LHCN-M2 (cell line): ENCODE measurements at places on chromosomes 6 and 20. TPM values are rescaled to one million over a fixed set of nuclear protein-coding genes. Genes with fewer than 3 reads are reported as not detected.

Gene MAS1
- not detected in 2 replicates for total RNA-seq

Gene TGM3
- not detected in 2 replicates for total RNA-seq

Gene POM121L2
- total RNA-seq, result not detected in 2 replicates

Gene SMLR1
- not detected in 2 replicates for total RNA-seq

Gene PTCRA
- not detected in 2 replicates for total RNA-seq

Gene SLC17A4
- total RNA-seq, result not detected in 2 replicates

Gene HLA-DMA
- 1.9 and 4.0 TPM in 2 replicates for total RNA-seq

Gene KIAA1586
- 15.2 and 16.1 TPM in 2 replicates for total RNA-seq

Gene RIPOR2
- total RNA-seq, result 0.64 and 1.7 TPM in 2 replicates

Gene TXLNB
- 1.2 and 2.1 TPM in 2 replicates for total RNA-seq

Gene PPIL6
- total RNA-seq, result 0.32 and 1.6 TPM in 2 replicates

Gene RAB44
- not detected in 2 replicates for total RNA-seq

Gene MUCL3
- total RNA-seq, result not detected in 2 replicates

Gene EYA2
- total RNA-seq, result 0.11 and 0.45 TPM in 2 replicates

Gene SLC32A1
- total RNA-seq, result not detected in 2 replicates

Gene CTCFL
- total RNA-seq, result not detected in 2 replicates

Gene CLIC5
- not detected in 2 replicates for total RNA-seq

Gene B3GAT2
- under 0.01 TPM in 1 of 2 replicates, not detected in the other for total RNA-seq

Gene TAB2
- 18.1 and 23.1 TPM in 2 replicates for total RNA-seq

Gene C20orf202
- not detected in 2 replicates for total RNA-seq

Gene EIF2S2
- total RNA-seq, result 73.9 and 83.6 TPM in 2 replicates

Gene WFDC12
- total RNA-seq, result not detected in 2 replicates

Gene ZC2HC1B
- not detected in 2 replicates for total RNA-seq

Gene C6orf118
- not detected in 2 replicates for total RNA-seq

Gene HIVEP1
- 8.2 and 9.2 TPM in 2 replicates for total RNA-seq

Gene ID4
- not detected in 2 replicates for total RNA-seq

Gene LINC00237
- not detected in 2 replicates for total RNA-seq

Gene REPS1
- 37.0 and 46.1 TPM in 2 replicates for total RNA-seq

Gene EPPIN
- not detected in 2 replicates for total RNA-seq

Gene OOEP
- total RNA-seq, result not detected in 2 replicates

Gene NEURL2
- 5.4 and 9.0 TPM in 2 replicates for total RNA-seq

Gene TMEM14A
- total RNA-seq, result 49.8 and 50.6 TPM in 2 replicates
